ENCODE measurements at places on chromosomes 5 and 9.

DNA sequence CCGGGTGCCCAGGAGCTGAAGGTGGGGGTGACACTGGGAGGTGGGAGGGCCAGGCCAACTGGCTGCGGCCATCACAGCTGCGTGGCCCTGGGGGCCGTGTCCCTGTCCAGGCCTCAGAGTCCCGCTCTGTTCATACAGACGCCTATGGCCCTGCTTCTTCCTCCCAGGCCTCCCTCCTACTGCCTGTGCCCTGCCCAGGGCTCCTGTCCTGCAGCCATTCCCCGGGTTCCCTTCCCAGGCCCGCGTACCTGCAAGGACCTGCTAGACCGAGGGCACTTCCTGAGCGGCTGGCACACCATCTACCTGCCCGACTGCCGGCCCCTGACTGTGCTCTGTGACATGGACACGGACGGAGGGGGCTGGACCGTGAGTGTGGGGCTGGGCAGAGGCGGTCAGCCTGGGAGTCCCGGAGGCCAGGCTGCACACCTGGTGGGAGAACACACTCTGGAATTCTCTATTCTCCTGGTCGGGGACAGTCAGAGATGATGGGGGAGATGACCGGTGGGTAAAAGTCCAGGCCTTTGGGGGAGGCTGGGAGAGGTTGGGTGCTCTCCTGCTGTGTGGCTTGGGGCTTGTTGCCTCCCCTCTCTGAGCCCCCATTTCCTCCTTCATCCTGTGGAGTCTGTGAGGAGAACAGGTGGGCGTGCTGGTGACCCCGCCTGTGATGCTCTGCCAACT lies 4.5 kb downstream of the FCN2 start:
- no peak for DNase-seq

- DNase-seq, result no peak
Observed at GRCh38 chr5:138458856-138459255, 6.4 kb upstream of the EGR1 start.

DNA sequence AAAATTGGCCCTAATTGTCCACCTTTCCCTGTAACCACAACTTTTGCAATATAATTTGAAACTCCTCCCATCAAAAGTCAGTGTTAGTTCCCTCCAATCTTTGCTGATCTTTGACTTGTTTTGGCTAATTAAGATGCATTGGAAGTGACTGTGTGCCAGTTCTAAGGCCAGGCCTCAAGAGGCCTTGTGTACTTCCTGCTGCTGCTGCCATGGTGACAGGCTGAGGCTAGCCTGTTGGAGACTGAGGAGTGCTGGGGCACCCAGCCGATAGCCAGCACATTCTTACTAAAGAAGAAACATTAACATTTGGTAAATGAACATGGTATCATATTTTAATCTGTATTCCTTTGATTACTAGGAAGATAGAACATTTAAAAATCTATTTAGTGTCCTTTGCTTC lies 86.5 kb downstream of the SREK1 start:
- DNase-seq, result no peak

DNA sequence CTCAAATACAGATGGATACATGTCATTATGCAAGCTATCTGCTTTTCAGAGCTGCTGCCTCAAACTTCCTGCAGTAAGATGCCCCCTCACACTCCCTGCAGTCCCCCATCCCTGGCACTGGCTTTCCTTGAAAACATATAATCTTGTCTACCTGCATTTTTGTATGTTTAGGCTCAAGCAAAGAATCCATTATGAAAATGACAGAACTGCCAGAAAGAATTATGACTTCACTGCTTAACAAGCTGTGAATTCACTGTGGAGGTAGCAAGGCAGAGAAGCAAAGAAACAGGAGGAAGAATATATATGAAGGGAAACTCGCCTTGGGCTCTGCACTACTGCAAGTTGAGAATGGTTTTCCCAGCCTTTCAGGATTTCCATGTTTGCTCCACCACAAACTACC lies 39.4 kb upstream of the PPP2R2B start:
- DNase-seq, result no peak

DNA sequence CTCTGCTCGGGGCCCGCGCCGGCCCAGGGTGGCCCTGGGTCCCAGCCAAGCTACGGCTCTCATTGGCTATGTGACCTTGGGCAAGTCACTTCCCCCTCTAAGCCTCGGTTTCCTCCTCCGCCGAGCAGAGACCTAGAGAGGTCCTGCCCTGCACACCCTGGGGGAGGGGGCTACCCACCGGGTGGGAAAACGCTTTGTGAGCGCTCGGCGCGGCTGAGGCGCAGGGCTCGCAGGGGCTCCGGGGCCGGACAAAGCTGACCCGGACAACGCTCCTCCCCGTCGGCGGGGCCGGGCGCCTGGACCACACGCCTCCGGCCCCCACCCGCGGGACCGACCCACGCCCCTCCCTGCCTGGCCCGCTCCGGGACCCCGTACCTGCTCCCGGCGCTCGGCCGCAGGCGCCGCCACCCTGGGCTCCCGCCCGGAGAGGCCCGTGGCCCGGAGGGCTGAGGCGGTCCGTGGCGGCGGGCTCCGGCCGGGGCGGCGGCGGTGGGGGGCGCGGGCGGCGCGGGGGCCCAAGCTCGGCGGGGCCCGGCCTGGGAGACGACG lies 85.7 kb upstream of the MELK start:
- DNase-seq, result no peak

GRCh38 chr9:20621471-20622329 lies 599 bp downstream of the MLLT3 start:
- DNase-seq, result no peak

- no peak for DNase-seq
Observed at GRCh38 chr5:93274291-93274690, 306.7 kb downstream of the NR2F1-AS1 start.

DNA sequence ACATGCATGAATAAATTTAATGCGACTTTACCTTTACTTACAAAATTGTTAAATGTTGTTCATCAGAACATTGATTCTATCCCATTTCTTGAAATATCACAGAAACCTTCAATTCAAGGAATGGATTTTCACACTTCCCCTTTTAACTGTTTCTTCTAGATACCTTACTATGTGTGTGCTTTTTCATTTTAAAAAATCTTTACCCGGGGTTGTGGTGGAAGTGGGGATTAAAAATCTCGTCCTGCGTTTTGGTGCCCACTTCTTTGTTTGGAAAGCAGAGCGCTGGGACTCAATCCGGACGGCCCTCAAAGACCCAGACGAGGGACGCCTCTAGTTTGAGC lies 5.8 kb upstream of the MEF2C start:
- no peak for DNase-seq

DNA sequence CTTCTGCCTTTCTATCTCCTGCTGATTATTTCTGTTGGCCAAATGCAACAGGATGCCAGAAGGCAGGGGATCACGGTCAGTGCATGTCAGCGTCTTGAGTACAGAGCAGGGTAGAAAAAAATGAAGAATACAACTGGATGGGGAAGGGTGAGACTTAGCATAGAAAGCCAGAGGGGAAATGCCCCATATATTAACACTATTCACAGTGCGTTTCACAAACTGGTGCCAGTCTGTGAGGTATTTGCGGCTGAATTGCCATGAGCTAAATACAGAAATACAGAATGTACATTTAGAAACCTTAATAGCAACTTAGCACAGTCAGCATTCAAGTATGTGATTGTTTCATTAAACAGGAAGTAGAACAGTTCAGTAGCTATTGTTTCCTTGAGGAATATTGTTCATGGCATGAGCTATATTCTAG lies 31.0 kb upstream of the SLC1A3 start:
- no peak for DNase-seq

DNA sequence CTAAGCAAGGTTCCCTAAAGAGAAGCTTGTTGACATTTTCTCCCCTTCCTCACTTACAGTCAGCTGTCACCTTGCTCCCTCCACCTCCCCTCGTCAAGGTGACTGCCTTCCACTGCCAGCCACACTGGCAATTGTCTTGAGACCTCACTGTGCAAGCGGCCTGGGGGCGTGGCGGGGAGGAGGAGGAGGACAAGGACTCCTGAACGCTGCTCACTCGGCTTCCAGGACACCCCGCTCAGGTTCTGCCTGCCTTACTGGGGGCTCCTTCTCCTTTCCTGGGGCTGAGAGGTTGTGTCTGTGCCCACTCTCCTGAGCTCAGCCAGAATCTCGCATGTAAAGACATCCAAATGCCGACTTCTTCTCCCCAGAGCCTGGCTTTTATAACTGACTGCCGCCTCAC lies 60.3 kb upstream of the LRRTM2 start:
- DNase-seq, result no peak

DNA sequence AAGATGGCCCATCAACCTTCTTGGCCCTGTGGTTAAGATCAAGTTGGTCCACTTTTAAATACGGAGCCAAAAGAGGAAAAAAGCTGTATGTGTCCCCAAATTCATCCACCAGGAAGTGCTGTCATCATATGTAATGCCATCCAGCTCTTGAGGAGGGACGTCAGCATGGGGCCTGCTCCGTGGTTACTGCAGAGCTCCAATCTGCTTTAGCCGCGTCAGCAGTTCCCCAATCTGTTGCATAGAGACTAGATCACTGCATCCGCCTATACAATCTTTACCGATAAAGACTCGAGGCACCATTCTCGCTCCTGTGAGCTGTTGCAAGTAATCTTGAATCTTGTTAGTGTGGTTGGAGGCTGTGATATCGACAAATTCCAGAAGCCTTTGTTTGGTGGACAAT lies 65.7 kb downstream of the GABRA6 start:
- no peak for DNase-seq

GRCh38 chr9:19288081-19288480 lies 57.6 kb downstream of the DENND4C start:
- DNase-seq, result no peak

DNA sequence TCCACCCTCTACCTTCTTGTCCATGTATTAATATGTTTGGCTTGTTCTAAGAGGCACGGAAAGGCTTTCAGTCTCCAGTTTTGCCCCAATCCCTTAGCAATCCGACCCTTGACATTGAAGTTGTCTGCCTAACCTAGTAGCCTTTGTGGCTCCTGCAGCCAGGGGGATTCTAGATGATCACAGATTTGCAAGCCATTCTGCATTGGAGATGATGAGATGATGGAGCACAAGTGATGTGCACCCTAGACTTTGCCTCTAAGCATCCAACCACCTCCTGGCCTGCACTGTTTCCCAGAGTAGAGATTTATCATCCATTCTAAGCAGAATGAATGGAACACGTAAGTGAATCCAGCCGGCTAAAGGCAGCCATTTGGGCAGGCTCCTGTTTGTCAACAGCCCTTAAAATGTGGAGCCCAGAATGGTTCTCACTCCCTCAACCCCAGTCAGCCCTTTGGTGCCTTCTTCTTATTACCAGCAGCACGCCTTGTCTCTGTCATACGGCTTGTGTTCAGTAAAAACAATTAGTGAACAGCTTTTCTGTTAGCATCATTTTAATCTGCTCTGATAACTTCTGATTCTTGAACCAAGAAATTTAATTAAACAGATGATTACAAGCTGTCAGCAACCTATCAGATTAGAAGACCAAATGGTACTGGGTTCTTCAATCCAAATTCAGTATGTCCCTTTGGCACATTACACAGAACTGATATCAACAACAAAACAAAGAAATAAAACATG lies 5.7 kb upstream of the TRAF1 start:
- no peak for DNase-seq

GRCh38 chr5:173627860-173628392 lies 11.5 kb upstream of the BOD1 start:
- DNase-seq, result no peak

DNA sequence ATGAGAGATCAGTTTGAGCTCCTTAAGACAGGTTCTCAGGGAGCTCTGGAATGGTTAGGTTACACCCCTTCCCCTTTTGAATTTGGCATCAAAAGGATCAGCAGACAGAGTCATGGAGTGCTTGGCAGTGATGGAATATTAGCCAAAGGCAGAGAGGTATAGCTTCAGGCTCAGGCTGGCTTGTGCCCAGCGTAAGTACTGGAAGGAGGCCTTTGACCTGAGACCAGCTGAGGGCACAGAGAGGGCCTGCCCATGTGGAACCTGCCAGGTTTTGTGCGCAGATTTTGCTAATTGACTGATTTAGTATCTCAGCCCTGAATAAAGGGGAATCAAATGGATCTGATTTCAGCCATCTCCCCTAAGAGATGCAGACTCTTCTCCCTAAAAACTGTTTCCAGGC lies 81.5 kb downstream of the RGS3 start:
- no peak for DNase-seq

Measured in AG04449 (cell line).